ENCODE measurements at places on chromosomes 5 and 9.

DNA sequence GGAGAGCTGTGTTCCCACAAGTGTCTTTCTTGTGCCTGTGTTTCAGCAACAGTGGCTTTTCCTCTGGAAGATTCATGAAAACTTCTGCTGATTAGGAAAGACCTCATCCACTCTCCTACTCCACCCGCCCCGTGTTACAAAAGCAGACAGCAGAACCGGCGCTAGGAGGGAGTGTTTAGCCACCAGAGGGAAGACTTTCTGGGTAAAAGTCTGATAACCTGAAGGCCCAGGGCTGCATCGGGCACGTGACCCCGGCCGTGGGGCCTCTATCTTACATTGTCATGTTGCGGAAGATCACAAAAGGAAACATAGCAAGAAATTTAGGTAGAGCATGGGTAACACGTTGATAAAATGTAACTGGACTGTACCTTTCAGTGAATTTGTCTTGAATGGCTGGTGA, 32.0 kb upstream of the DMRT2 start:
- peak; percentile 42 for DNase-seq

DNA sequence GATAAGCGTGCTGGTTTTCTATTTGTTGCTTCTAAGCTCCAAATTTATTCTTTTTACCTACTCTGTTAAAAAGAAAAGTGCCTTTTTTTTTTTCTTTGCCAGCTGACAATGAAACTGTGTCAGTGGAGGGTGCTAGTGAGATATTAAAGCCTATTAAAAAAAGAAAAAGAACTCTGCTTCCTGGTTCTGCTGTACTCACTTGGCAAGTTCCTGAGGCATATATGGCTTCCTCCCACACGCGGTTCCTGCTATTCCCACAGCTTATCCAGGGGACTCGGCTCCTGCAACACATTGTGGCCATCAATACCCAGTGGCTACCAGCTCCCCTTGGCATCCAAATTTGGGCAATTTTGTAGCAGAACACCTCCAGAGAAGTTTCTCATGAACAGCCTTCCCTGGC, 1977.7 kb upstream of the CDH9 start:
- DNase-seq, result no peak

- DNase-seq, result no peak
These were observed 58.8 kb upstream of the RNF130 start for GRCh38 chr5:180130291-180130869.

GRCh38 chr9:33436445-33436844, 10.9 kb downstream of the AQP3 start:
- DNase-seq, result no peak

DNA sequence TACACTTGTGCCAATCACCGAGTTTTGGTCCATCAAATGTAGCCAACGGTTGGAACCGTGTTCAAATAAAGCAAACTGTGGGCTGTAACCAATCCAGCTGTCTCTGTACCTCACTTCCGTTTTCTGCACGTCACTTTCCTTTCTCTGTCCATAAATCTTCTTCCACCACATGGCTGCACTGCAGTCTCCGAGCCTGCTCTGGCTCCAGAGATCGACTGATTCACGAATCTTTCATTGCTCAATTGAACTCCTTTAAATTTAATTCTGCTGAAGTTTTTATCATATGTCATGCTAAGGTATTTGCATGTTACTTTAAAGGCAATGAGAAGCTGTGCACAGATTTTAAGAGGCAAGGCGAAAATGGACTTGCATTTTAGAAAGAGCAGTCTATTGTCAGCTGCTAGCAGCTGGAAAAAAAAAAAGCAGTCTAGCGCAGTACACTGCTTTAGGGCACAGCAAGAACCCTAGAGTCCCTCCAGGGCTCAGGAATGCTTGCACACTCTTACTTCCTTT, 13.2 kb downstream of the TTC39B start:
- no peak for DNase-seq

GRCh38 chr9:121860744-121861143, 209.3 kb downstream of the DAB2IP start:
- DNase-seq, result no peak

DNA sequence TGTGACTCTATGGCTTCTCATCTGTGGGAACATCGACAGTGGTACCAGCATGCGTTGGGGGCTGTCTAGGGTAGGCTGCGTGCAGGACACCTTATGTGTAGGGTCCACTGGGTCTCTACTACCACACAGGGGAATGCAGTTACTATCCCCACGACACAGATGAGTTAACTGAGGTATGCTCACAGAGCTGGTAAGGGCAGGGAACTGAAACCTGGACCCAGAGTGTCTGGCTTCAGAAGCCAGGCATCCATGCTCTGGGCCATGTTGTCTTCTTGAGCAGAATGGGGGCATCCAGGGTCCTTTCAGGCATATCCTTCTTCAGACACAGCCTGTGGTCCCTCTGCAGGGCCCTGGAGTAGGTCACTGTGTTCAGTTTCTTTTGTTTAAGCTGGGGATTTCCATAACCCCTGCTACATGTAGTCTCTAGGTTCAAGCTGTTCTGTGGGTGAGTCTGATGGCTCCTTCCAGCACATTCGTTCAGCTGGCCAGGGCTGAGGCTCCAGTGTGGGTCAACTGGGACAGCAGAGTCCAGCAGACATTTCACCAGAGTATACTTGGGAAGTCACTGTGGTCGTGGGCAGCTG, 148.8 kb downstream of the GADD45G start:
- DNase-seq, result no peak

DNA sequence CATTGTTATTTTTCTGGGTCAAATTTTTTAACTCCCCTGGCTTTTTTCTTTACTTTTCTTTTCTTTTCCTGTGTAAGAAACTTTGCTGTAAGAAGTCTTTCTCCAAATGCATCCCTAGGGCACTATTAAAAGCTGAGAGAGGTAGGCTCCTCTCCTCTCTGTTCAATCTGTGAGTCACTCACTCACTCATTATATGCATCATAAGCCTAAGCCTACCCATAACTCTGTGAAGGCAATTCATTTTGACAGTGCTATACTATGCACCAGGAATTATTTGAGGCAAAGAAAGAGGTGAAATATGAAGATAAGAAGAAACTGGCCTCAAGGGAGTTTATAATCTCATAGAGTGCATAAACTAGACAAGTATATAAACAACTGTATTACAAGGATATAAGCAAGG, 67.9 kb upstream of the PRR16 start:
- DNase-seq, result no peak
